K562 (cell line): ENCODE measurements at places on chromosomes 12 and 14.

DNA sequence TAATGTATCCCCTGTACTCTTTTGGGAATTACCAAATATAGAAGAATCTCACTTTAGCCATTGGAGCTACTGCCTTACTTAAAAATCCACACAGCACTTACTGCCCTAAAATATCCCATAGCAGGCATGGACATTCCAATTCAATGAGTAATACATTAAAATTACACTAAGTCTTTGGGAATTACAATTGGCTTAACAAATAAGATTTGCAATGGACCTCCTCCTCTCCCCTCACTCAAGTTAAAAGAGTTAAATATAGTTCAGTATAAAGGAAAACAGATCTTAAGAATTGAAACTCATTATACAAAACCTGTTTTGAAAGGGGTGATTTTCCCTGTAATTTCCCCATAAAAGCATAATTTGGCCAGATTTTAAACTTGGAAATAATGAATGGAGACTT is 477.1 kb downstream of the SLC16A7 start:
- no peak for DNase-seq

DNA sequence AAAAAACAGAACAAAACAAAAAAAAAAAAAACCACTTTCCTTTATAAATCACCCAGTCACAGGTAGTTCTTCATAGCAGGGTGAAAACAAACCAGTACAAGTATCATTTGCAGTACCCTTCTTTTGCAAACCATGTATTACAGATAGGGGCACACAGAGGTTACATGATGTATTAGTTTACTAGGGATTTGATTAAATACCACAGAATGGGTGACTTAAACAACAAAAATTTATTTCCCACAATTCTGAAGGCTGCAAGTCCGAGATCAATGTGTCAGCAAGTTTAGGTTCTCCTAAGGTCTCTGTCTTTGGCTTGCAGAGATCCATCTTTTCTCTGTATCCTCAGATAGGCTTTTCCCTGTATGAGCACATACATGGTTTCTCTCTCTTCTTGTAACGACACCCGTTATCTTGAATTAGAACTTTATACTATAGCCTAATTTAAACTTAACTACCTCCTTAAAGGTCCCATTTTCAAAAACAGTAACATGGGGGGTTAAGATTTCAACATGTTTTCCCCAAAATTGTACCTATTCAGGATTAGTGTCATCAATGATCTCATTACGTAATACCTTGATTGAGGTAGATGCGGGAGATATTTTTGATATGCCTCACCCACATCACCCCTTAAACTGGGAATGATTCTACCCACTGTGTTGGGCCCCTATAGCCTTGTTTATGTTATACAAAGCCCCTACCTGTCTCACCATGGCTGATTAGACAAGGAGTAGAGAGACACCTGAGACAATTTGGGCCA is 3.5 kb upstream of the CEP128 start:
- no peak for DNase-seq

GRCh38 chr12:60196366-60196765 is 600.5 kb downstream of the SLC16A7 start:
- DNase-seq, result no peak

DNA sequence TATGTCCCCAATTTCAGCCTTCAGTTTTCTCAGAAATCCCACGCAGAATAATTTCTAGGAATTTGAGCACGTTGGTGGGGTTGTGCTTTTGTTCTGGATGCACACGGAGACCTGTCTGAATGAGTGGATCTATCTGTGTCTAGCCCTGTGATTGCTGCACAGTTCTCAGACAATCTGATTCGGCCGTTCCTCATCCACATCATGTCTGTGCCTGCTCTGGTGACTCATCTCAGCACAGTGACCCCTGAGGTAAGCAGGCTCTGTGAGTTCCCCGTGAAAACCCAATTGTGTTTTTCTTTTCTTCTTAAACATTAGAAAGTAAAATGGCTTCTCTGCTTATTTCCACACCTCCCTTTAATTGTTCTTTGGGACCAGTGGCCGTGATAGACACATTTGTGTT is 20.2 kb downstream of the UBE3B start:
- no peak for DNase-seq

DNA sequence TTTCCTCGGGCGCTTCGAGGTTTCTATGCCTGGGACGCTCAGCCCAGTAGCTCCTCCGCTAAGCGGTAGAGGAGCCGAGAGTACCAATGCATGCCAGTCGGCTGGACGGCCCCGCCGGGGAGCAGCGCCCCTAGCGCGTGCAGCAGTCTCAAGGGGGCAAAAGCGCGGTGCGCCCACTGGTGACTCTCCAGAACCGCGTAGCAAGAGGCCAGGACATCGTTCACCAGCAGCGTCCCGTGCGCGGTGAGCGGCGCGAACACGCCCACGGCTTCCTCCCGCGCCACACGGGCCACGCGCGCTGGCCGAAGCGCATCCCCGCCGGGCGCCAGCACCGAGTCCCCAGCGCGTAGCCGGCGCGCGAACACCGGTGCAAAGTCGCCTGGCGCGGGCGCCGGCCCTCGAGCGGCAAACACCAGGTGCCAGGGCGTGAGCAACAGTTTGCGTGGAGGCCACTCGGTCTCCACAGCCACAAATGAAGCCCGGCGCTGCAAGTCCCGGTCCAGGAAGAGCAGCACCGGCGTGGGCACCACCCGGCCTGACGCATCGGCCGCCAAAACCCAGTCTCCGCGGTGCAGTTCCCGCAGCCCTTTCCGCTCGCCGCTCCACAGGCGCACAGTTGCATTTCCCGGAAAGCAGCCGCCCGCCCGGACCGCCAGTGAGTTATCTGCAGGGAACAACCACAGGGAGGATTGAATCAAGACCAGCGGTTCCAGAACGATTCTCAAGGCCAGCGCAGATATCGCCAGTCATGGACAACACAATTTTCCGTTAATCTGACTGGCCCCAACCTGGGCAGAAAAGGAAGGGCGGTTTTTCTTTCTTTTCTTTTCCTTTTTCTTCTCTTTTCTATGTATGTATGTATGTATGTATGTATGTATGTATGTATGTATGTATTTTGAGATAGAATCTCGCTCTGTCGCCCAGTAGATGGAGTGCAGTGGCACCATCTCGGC is 4.5 kb downstream of the DHH start:
- DNase-seq, result peak; percentile 50

- DNase-seq, result no peak
Observed at GRCh38 chr12:104588921-104589590, 132.3 kb downstream of the CHST11 start.

- DNase-seq, result no peak
Observed at GRCh38 chr12:83378186-83378727, 691.6 kb downstream of the TMTC2 start.

DNA sequence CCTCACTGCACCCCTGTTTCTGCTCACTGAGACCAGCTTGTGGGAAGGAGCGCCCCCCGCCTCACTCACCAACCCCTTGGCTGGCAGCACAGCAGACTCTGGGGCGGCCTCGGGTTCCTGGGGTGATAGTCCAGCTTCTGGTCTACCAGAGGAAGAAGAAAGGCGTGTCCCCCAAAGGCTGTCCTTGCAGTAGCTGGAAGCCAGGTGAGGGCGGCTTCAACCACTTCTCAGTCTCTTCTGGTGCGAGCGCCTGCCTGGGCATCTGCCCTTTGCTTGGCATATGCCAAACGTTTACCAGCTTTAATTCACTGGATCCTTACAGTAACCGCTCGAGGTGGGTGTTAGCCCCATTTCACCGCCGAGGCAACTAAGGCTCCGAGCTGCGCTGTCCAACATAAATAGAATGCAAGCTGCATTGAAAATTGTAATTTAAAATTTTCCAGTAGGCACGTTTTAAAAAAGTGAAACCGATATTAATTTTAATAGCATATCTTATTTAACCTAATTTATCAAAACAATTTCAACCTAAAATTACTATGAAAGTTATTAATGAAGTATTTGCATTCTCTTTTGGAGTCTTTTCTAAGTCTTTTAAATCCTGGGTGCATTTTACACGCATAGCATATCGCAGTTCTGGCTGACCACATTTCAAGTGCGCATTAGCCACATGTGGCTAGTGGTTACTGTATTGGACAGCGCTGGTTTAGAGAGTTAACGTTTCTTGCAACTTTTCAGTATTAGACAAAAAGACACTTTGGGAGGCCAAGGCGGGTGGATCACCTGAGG is 872 bp downstream of the FAM177A1 start:
- DNase-seq, result no peak

- peak; percentile 34 for DNase-seq
Observed at GRCh38 chr12:3683670-3684069, 69.2 kb downstream of the CRACR2A start.

DNA sequence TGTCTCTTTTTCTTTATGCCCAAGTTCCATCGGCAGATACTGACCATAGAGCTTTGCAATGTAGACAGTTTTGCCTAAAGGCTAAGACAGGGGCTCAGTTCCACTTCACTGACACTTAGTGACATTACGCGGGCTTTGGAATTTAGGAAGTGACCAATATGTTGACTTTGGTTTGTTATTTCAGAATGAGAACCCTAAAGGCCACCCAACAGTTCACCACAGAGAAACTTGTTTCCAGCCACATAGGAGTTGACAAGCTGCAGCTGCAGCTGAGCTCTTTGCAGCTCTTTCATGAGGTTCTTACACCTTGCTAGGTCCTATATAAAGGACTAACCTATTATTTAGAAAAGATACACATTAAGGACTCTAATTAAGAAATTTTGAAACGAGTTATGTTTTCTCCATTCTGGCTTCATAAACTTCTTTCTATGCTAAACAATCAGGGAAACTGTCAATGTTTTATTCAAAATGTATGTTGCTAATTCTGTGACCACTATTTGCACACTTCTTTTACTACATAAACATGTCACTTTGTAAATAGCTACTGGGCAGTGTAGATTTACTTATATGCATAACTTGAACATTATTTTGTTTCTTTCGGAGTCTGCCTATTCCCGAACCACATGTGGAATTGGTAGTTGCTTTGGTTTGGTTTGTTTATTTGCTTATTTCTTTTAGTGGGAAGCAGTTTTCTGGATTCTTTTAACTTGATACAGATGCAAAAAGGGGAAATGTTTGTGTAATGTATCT is 18.5 kb upstream of the KLRD1 start:
- DNase-seq, result no peak

GRCh38 chr14:23300687-23301223 is 1.9 kb downstream of the PPP1R3E start:
- DNase-seq, result peak; percentile 55

DNA sequence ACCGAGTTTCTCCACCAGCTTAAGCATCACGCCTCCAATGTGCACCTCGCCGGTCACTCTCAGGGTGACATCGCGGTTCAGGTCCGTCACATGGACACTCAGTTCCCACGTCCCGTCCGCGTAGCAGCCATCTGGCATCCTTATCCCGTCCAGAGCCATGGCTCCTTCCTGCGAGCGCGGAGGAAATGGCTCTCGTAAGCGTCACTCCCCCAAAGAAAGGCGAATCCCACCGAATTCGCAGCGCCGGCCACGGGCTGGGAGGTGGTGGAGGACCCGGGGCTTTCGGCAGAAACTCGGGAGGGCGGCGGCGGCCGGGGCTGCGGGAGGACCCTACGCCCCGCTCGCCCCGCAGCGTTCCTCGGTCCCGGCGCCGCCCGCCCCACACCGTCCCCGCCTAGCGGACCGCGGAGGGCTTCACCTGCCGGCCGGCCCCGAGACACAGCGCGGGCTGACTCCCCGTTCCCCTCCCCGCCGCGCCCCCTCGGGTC is 396 bp downstream of the FERMT2 start:
- peak; percentile 4 for DNase-seq

DNA sequence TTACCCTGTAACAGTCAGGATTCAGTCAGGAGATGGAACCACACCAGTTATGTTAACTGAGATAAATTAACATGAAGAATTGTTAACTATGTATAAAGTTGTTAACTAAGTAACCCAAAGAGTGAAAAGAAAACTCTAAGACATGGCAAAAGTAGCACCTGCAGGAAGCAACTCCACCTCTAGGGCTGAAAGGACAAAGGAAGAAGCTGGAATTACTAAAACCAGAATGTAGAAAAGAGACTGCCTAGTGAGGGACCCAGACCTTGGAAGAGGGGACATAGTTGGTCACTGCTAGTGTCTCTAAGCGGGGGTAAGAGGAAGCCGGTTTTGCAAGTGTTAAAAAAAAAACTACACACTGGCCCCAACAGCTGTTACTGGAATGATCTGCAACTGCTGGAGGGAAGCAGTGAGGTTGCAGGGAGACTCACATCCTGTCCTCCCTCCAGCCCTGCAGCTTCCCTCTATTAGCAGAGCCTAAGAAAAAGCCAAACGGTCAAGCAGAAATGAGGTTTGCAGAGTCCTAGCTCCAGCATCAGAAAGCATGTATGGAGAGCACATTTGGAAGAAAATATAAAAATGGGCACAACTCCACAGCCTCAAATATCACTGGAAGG is 39.8 kb downstream of the GPR135 start:
- no peak for DNase-seq
